ENCODE measurements at places on chromosomes 11 and 22. TPM values are rescaled to one million over a fixed set of nuclear protein-coding genes. Genes with fewer than 3 reads are reported as not detected.

- DNase-seq, result no peak
Measured at GRCh38 chr22:21916309-21916918, 36.2 kb downstream of the PPM1F start.

The EHD1 gene
- total RNA-seq, result 80.4 TPM

The RFPL1 gene
- not detected for total RNA-seq

DNA sequence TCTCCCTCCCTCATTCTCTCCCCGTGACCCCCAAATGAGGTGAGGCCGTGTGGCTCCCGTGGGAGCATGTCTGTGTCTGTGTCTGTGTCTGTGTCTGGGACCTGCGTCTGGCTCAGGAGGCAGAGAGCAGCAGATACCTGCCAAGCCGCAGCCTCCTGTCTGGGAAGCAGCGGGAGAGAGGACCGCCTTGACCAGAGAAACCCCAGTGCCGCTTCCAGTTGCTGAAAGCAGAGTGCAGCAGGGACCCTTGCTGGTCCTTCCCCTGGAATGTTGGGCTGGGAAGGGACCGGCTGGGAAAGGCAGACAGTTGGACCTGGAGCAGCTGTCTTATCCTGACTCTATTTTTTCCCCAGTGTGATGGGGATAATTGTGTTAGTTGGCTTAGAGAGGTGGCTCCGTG lies 525 bp downstream of the CSDC2 start:
- no peak for DNase-seq

DNA sequence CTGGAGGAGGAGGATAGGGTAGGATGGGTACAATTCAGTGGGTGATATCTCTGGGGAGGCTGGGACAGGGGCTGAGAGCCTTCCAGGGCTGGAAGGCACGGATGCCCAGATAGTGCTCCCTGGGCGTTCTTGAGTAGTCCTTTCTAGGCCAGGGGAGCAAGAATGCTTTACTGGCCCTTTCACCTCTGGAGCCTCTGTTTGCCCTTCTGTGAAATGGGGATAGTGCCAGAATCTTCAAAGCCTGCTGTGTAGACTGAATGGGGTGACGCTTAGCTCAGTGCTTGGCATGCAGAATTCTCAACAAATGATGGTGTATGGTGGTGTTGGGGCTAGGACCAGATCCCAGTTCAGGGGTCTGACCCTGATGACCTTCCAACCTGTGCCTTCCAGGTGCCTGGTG lies 7.7 kb downstream of the MTFP1 start:
- no peak for DNase-seq

Data from HT1080 (cell line).